Effector CD4-positive, alpha-beta T cell (primary cell): ENCODE measurements at places on chromosomes 16 and 17.

DNA sequence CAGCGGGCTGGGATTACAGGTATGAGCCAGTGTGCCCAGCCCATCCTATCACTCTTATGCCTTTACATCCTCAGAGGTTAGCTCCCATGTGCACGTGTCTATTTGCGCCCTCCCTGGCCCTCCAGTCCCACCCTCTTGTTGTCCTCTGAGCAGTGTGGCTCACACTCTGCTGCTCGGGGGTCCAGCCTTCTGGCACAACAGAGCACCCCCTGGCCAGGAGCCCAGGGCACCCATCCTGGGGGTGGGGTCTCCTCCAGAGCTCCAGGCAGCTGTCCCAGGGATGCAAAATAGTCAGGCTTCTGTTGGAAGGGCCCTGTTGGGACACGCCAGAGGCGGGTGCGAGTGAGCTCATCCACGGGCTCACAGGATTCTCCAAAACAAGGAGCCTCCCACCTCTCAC lies 11.7 kb upstream of the FAM83G start:
- no peak for DNase-seq

GRCh38 chr17:1880851-1881630 lies 51.2 kb downstream of the RPA1 start:
- DNase-seq: no peak

DNA sequence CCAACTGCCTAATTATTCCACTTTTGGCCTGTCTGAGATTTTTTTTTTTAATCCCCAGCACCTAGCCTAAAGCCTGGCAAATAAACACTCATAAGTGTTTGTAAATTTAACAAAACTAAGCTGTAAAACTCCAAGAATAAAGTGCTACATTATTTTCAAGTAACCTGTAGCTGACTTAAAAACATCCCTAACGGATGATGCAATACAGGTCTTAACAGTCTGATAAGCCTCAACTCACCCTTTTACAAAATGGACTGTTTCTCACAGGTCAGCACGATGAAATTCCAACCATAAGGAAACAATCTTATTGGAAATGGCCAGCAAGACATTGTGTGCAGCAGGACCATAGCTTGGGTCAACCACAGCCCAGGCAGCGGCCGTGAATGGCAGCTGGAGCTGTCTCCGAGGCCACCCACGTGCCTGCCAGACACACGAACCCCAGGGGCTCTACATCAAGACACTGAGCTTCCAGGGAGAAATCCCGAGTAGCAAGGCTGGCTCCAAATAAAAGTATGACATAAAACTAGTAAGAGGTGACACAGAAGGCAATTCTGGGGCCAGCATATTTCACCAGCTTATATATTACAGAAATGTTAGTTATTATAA lies 58.9 kb downstream of the NDEL1 start:
- no peak for DNase-seq

DNA sequence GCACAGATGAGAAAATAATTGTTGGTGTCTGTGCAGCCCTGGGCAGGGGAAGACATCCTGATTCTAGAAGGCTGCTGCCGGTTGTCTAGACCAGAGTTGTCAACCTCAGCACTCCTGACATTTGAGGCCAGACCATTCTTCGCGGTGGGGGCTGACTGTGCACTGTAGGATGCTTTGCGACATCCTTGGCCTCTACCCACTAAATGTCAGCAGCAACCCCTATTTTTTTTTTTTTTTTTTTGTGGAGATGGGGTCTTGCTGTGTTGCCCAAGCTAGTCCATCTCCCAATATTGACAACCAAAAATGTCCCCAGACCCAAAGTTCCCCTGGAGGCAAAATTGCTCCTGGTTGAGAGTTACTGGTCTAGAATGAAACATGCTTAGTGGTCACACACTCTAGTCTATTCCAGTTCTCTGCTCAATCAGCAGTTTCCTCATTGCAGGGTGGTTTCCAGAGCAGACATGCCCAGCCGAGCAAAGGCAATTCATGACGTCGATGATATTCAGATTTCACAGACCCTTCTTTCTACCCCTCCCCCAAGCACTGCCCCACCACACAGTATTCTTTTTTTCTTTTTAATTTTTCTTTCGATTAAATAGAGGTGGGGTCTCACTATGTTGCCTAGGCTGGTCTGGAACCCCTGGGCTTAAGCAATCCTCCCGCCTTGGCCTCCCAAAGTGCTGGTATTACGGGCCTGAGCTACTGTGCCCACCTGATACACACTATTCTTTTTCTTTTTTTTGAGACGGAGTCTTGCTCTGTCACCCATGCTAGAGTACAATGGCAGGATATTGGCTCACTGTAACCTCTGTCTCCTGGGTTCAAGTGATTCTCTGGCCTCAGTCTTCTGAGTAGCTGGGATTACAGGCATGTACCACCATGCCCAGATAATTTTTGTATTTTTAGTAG lies 9.0 kb downstream of the C17orf99 start:
- no peak for DNase-seq

- no peak for DNase-seq
These were observed 50.6 kb downstream of the MGAT5B start for GRCh38 chr17:76918811-76919210.

GRCh38 chr16:8885674-8886592 lies 3.8 kb downstream of the LITAFD start:
- DNase-seq: no peak

GRCh38 chr17:69575346-69575761 lies 160.9 kb downstream of the MAP2K6 start:
- DNase-seq: no peak

- no peak for DNase-seq
These were observed 12.4 kb downstream of the CHMP1A start for GRCh38 chr16:89645122-89645521.

- DNase-seq: no peak
These were observed 7.8 kb downstream of the TTYH2 start for GRCh38 chr17:74220946-74221818.

DNA sequence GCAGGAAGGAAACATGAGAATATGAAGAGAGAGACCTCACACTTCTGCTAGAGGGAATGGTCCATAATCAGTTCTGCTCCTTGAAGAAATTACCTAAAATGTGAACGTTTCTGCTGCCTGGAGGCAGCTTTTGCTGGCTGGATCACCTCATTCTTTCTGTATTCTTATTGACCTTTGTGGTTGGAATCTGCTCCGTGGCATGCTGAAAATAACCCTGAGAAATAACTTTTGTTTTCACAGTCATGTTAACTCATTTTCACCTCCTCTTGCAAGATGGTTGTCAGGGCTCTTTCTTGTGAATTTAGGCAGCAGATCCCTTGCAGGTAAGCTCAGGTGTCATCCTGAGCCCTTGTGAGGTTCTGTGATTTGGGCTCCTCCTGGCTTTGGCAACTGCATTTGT lies 70.2 kb downstream of the IRF8 start:
- no peak for DNase-seq

- DNase-seq: no peak
These were observed 117.4 kb downstream of the HIC1 start for GRCh38 chr17:2172077-2172851.

DNA sequence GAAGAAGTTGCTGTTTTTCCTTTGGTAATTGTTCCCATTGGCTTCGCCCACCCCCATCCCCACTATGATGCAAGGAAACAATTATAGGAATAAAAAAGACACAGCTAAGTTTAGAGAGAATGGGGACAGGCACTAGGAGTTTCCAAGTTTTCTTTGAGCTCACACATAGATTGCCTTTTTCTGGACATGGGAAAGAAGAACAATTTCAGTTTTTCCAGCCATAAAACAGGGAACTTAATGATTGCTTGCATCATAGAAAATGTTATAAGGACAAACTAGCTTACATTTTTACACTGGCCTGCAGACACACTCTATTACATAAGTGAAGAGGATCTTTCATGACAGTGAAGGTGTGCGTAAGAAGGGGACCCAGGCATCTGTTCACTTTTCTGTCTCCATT lies 142.3 kb upstream of the ZFHX3 start:
- no peak for DNase-seq

DNA sequence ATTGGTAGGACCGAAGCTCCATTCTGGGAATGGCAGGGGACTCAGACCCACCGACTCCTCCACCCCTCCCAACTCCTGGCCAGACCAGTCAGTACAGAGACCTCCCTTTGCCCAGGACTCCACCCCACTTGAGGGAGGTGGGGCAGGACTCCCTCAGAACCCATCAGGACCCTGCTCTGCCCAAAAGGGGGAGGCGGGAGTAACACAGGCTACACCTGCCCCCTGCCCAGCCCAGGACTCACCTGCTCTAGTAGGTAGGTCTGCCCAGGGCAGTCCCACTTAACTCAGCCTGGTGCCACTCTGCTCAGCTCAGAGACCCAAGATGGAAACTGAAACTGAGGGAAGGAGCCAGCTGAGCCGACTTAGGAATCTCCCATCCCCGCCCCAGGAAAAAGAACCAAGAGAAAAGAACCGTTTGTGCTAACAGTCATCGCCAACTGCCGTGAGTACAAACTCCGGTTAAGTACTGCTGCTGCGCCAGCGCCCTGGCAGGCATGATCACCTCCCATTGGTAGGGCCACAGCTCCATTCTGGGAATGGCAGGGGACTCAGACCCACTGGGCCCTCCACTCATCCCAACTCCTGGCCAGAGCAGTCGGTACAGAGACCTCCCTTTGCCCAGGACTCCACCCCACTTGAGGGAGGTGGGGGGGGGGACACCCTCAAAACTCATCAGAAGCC lies 503 bp downstream of the DHX58 start:
- no peak for DNase-seq

DNA sequence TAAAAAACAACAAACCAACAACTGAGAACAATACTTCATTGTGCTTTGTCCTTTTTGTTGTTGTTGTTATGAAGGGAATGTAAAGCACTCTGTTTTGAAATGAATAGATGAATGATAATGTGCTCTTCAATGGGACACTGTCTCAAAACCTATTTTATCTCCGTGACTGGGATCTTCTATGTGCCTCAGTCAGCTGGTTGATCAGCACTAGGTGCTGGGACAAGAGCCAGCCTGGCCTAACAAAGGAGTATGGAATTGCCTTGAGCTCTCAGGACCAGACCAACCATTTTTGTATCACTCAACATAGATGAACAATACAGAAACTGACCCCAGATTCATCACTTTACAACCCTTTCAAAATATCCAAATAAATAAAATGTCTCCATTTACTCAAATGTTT lies 440.2 kb downstream of the KCNJ2 start:
- DNase-seq: no peak

DNA sequence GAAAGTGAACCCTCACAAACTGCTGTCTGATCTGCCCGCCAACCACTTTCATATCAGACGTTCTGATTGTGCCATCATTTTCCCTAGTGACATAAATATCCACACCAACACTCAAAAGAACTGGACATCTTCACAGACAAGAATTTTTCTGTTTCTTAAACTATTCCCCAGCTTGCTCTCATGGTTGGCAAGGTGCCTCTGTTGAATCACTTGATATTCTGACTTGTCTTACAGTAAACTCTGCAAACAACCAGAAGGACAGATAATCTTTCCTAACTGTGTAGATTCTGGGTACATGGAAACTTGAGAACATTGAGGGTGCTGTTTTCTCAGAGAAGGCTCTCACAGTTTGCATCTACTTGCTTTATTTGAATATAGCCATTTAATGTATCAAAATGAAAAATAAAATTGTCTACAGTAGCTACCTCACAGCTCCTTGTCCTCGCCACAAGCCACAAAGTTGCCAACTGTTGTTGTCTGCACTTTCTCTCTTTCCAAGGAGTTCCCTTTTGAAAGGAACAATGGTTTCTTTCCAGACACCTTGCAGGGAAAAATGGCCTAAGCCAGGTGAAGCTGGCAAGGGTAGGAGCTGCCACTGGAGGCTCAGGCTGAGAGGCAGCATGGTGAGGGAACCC lies 46.0 kb upstream of the ADAMTS18 start:
- DNase-seq: no peak

DNA sequence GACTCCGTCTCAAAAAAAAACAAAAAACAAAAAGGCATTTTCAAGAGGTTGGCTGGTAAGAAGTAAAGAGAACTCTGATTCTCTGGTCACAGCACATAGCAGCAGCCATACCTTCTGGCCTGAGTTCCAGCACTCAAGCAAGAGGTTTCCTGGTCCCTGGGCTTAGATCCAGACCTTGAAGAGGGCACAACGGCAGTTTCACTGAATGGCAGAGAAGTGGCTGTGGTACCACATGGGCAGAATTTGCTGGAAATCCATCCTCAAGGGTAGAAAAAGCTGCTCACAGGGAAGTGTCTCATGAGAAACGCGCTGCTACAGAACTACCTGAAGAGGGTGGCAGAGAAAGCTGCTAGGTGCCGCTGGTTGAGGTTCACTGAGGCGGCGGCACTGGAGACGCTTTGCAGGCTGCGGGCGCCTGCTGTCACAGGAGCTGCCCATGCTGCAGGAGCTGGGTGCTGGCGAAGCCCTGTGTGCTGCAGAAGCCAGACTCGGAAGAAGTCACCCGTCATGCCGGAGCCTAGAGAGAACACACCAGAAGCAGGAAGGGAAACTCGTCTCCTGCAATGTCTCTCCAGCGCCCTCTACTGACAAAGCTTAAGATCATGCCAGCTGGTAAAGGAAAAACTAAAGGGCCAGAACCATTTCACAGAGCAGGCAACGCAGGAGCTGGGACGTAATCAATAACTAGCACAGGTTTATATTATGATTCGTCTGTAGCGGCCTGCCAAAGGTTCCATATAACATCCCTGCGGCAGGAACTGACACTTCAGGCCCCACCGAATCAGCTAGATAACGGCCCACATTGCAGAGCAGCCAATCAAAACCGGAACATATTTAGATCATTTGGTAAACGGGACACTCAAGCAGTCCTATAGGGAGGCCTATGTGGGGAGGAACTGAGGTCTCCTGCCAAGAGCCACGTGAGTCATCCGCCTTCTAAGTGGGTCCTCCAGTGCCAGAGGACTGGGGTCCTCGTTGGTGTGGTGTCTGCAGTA lies 5.4 kb upstream of the ZNF213 start:
- DNase-seq: peak; percentile 85

DNA sequence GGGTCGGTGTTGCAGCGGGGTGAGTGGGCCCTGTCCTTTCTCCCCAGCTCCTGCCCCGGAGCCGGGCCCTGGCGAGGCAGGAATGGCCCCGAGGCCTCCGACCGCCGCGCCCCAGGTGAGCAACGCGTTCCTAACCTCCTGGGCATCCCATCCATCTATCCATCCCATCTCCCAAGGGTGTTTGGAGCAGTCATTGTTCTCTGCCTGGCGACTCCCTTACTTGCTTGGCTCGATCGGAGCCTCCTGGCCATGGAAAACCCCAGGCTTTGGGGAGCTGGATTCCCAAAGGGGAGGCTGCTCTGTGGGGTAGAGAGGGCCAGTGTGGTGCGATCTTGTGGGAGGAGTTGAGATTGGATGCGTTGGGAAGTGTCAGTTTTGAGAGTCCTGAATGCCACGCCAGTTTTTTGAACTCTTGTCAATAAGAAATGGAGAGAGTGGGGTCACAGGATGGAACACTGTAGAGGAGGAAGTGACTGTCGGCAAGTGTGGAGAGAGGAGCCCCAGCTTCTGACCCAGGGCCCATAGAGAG lies 684 bp downstream of the ZFP90 start:
- no peak for DNase-seq

DNA sequence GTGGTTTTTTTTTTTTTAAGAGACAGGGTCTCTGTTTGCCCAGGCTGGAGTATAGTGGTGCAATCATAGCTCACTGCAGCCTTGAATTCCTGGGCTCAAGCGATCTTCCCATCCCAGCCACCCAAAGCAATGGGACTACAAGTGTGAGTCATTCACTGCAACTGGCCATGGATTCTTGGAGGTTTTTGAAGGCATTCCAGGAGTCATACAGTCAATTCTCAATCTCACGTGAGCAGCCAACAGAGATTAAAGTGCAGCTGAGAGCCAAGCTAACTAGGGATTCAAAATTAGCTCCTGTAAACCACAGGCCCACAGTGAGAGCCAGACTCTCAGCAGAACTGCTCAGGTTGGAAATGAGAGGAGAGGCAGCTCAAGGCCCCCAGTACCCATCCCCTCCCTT lies 30.2 kb downstream of the XPO6 start:
- DNase-seq: no peak

- DNase-seq: no peak
These were observed 513 bp downstream of the CRLF3 start for GRCh38 chr17:30824002-30824355.
